PC-9 (cell line): ENCODE measurements at places on chromosomes 1 and 21.

DNA sequence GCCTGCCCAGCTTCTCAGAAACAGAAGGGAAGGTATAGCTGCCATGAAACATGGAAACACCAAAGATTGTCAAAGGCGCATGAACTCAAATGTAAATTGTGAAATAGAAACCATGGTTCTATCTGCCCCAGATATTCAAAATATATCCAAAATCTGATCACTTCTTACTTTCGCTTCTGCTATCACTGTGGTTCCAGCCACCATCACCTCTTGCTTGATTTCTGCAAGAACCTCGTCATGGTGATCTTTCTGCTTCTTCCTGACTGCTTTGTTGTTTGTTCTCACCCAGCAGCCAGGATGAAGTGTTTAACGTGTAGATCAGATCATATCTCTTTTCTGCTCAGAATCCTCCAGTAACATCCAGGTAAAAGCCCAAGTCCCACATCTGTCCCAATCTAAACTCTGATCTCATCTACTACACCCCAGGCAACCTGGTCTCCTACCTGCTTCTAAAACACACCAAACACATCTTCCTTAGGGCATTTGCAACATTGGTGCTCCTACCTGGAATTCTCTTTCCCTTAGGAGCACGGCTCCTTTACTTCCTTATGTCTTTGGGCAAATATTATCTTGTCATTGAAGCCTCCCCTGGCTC lies 10.5 kb upstream of the LMO4 start:
- DNase-seq = no peak

DNA sequence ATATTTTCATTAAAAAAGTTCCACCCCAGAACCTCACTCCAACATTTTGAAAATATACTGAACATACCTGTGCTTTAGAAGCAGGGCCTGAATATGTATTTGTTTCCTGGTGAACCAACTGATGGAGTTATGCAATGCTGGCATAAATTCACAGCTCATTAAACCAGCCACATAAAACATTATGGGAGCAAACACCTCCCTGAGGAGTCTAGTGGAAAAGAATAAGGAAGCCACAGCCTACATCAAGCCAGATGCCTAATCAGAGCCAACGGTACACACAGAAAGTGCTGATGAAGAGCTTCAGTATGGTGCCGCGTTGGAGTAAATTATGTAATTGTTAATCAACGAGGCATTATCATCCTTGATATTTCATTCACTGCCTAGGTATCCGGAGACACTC lies 199.5 kb downstream of the AJAP1 start:
- DNase-seq = no peak

DNA sequence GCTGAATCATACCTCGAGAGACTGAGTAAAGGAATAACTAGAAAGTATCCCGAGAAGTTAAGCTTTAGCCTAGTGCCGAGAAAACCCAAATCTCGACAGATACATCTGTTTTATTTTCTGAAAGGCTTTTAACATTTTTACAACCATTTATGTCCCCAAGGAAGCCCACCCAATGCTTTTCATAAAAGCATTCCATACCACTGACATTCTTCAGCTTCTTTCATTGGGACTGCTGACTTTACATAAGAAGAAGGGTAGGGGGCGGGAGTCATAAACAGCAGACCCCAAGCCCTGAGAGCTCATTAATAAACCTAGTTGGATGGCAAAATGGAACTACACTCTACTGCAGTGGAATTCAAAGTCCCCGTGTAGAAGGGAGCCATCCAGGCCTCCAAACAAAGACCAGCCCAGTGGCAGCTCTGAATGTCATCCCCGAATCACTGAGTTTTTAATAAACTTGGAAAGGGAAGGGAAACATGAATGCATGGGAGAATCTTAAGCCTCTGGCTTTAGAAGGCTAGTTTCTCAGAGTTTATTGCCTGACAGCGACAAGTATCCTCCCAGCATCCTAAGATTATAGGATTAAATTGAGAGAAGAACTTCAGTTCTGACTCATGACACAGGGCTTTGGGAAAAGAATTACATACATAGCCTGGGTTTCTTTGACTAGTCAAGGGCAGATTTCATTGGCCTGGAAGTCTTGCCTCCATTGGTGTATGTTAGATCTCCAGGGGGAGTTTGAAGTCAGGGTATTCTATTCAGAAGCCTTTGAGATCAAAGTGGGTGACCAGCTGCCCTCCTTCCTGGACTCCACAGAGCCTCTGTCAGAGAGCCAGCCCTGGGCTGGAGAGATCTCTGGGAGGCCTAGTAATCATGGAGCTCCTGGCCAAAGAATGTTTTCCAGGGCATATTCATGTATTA lies 3.7 kb downstream of the ATF3 start:
- DNase-seq = no peak

- DNase-seq = no peak
Measured at GRCh38 chr1:23902321-23903278, 10.6 kb downstream of the CNR2 start.

GRCh38 chr1:159077120-159077961 lies 775 bp upstream of the AIM2 start:
- DNase-seq = no peak

- no peak for DNase-seq
Measured at GRCh38 chr1:173220157-173220556, 13.0 kb upstream of the TNFSF4 start.

GRCh38 chr1:18749569-18749968 lies 109.9 kb downstream of the TAS1R2 start:
- no peak for DNase-seq

DNA sequence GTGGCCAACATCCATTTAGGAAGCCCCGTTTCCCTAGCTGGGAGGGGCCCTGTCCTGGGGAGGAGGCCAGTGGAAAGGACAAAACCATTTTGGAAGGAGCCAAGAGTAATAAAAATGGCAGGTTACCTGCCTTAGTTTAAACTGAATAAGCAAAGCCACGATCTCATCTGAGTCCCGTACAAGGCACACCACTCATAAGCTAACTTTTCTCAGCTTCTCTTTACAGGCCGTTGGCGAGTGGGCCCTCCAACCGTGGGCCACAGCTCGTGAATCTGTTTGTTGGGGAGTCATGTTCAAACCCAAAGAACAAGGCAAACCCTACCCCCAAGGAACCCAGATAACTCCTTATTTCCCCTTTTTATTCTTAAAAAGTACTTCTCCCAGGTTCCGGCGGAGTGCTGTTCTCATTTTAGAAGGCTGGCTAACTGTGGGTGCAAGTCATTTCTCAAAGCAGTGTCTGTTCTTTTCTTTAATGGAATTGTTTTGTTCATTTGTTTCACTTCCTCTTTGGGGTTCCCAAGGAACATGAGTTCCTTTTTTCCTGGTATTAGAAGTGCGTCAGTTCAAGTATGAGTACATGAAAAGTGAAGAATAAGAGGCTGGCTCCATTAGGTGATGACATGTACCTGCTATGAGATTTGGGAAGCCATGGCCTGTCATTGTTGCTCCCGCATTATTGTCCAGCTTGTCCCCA lies 89.0 kb downstream of the PSMG1 start:
- no peak for DNase-seq

DNA sequence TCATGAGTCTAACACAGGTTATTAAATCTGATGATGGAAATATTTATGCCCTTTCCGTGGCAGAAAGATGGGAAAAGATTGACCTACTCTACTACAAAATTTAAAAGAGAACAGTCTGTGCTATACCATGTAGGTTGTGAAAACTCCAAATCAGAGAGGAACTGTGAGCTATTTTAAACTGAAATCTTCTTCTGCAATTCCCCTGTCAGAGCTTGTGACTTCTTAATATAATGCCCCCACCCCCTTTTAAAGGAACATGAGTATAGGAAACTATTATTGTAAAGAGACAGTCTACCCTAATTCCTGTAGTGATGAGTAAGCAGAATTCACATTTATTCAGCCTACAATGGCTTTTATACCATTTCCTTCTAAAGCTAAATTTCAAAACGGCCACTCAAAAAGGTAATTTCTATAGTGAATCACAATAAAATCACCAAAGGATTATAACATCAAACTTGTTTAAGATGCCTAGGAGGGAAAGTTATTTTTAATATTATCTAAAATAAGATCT lies 11.7 kb downstream of the DSCAM start:
- DNase-seq = no peak

DNA sequence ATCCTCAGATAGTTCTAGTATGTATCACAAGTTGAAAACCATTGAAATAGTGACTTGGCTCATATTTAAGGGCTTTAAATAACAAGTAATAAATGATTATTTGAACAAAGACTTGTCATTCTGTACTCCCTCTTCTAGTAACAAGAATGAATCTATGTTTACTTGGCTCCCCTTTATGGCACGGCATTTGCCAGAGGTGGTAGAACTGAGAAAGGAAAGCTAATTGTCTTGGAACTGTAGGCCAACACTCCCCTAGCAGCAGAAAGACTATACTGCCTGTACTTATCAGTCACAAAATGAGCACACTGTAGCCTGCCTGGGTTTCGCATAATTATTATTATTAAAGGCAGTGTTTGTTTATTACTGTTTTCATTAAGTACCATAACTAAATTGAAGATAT lies 29.6 kb upstream of the SMYD2 start:
- DNase-seq = no peak

GRCh38 chr1:71687376-71687775 lies 595.0 kb downstream of the NEGR1 start:
- DNase-seq = no peak

- no peak for DNase-seq
Measured at GRCh38 chr1:201318504-201319340, 35.4 kb downstream of the PKP1 start.

DNA sequence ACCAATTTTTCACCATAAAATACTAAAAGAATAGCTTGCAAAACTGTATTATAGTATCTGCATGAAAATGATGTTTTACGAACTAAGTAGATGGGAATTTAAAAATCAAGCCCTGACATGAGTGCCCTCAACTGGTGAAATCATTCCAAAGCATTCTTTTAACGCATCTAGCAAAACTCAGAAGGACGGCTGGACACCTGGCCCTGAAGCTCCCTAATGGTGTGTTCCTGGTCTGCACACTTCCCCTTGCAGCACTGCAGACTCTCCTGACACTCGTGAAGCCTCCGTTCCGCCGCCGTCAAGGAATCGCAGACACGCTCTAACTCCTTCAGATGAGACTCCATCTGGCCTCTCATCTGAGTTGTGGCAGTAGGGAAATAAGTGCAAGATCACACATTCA lies 39.9 kb downstream of the ODF2L start:
- no peak for DNase-seq

DNA sequence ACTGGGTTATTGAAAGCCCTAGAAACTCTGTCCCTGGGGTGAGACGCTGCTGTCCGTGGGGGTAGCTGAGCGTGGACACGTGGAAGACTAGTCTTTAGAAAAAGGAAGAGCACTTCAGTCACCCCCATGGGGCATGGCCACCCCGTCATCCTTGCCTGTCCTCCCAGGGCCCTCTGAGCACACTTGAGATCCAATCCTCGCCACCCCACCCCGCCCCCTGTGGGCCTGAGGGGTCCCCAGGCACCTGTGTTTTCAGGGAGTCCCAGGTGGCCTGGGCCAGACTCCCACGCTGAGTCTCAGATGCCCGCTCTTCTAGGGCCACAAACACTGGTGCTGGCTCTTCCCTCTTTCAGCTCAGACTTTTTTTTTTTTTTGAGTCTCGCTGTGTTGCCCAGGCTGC lies 2.5 kb downstream of the PRKCZ start:
- DNase-seq = no peak

DNA sequence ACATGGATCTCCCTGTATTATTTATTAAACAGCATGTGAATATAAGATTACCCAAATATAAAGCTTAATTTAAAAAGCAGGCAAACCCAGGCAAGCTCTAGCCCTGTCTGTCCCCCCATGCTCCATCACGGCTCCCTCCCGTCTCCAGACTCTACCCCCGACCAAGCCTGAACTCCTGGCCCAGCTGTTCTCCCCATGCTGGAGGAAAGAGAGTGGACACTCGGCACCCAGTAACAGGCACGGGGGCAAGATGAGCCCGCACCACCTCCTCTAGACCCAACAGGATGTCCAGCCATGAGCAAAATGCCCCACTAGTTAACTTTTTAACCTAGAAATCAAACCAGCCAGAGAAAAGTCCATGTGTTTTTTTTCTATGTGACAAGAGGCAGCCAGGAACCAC lies 19.3 kb downstream of the SLC19A1 start:
- DNase-seq = no peak

GRCh38 chr21:36045993-36046392 lies 14.3 kb downstream of the SETD4 start:
- no peak for DNase-seq

DNA sequence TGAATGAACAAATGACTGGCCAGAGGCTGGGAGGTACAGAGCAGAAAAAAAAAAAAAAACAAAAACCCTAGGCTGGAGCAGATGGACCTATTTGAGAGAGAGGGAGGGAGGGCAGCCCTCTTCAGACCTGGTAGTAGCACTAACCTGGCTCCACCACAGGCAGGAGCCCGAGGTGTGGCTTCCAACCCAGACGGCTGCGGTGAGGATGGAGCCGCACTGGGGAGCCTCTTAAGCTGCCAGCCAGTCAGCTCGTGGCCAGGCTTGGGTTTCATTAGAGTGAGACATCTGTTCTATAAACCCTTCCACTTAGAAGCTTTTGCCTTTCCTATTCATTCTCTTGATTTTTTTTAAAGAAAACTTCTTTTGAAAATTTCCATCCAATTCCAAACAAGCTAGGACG lies 16.8 kb downstream of the LGR6 start:
- DNase-seq = no peak

GRCh38 chr1:25565626-25566025 lies 22.2 kb downstream of the LDLRAP1 start:
- no peak for DNase-seq

DNA sequence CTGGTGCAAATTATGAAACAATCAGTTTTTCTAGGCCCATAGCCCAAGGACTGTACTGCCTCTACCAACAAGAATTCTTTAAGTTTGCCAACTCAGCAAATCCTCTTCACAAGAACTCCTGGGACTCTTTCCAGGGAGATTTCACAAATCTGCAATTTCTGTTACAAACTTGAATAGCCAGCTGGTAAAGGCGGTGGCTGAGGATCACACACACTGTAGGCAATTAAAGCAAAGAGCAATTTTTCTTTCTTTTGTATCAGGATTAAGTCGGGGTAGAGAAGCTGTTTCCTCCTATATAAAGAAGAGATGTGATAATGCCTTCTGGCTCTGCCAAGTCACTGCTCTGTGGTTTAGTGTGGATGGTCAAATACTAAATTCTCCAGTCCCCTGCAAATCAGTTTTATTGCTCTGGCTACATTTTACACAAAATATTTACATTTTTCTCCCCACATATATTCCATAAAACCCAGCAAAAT lies 1.7 kb downstream of the ALDH9A1 start:
- DNase-seq = no peak

GRCh38 chr1:86445919-86446318 lies 21.9 kb downstream of the CLCA2 start:
- DNase-seq = no peak
